ENCODE measurements at places on chromosomes 13 and 19.

DNA sequence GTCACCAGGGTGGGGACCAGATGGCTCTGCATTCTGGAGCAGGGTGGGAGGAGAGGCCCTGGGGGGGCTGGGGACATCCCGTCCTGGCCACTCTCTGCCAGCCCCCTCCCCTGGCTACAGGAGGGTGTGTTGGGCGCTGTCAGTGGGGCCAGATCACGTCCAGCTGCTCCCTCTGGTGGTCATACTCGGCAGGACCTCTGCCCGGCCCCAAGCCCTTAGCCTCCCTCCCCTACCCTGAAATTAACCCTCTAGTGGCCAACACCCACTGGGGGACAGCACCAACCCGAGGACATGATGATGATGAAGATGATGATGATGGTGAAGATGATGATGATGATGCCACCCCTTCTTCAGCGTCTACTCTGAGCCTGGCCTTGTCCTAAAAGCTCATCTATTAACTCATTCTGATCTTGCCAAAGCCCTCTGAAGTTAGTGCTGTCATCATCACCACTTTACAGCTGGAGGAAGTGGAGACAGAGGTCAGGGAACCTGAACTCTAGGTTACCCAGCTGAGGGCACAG is 590 bp upstream of the LGI4 start:
- no peak overlapping the region for H3K27ac ChIP-seq
- no peak for DNase-seq
- no peak overlapping the region for H3K4me3 ChIP-seq
- H3K36me3 ChIP-seq: no peaks in the 10 kb centered on the region
- peaks cover 4% of the 10 kb centered on the region for H3K4me1 ChIP-seq
- H3K27me3 ChIP-seq: no peaks in the 10 kb centered on the region

DNA sequence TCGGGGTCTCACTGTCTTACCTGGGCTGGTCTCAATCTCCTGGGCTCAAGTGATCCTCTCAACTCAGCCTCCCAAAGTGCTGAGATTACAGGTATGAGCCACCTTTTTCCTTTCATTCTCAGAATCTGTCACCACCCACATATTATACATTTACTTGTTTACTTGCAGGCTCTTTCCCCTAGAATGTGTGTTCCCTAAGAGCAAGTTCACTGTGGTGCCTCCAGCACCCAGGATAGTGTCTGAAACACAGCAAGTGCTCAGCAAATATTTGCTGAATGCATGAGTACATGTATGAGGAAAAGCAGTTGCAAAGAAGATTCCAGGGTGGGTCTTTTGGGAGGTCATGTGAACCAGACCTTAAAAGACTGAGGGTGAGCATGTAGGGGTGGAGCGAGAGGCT is 96.8 kb downstream of the RGCC start:
- H3K36me3 ChIP-seq: no peaks in the 10 kb centered on the region
- DNase-seq: no peak
- H3K4me1 ChIP-seq: peaks cover 14% of the 10 kb centered on the region
- no peak overlapping the region for H3K27ac ChIP-seq

GRCh38 chr13:43424412-43424811 is 362.4 kb downstream of the ENOX1 start:
- no peaks in the 10 kb centered on the region for H3K27me3 ChIP-seq
- H3K4me1 ChIP-seq: no peaks in the 10 kb centered on the region
- no peak for DNase-seq
- no peak overlapping the region for H3K4me3 ChIP-seq
- no peak overlapping the region for H3K27ac ChIP-seq

DNA sequence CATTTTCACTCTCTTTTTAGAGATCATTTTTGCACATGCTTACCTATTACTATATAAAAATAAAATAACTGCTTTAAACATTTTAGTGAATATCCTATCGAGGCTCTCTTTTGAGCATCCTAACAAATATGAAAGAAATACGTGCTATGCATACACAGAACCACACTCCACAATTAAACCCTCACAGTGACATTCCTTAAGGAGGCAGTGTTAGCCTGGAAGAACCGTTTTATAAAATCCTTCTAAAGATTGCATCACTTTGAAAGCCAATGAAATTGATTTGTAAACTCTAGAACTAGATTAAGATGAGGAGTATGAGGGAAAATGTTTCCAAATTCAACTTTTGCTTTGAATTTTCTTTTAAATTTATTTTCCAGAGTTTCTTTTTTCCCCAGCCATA is 11.1 kb upstream of the ENOX1 start:
- H3K4me1 ChIP-seq: no peaks in the 10 kb centered on the region
- H3K4me3 ChIP-seq: no peak overlapping the region
- DNase-seq: no peak
- H3K27ac ChIP-seq: no peak overlapping the region
- H3K27me3 ChIP-seq: no peaks in the 10 kb centered on the region

DNA sequence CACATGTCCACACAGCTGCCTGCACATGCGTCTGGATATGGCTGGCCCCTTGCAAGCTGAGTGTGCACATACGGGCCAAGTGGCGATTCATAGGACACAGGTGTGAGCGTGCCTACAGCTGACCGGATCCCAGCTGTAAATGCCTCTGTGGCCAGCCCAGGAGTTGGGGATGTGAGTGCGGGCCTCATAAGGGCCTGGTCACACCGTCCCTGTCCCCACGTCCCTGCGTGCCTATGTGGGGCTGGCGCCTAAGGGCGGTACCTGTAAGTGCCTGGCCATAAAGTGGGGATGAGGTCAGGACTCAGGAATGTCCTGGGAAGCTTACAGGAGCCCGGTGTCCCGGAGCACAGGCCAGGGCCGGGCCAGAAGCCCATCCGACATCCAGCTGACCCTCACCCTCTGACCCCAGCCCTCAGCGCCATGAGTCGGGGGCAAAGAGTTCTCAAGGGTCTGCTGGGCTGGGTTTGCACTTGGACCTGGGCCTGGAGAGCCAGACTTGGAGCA is 1.3 kb upstream of the ARHGAP45 start:
- peaks cover 4% of the 10 kb centered on the region for H3K36me3 ChIP-seq
- H3K27ac ChIP-seq: no peak overlapping the region
- H3K4me3 ChIP-seq: no peak overlapping the region
- no peaks in the 10 kb centered on the region for H3K27me3 ChIP-seq

- peaks cover 39% of the 10 kb centered on the region for H3K4me1 ChIP-seq
- peak overlapping the region; percentile 75 for H3K27ac ChIP-seq
- no peak overlapping the region for H3K4me3 ChIP-seq
- no peaks in the 10 kb centered on the region for H3K27me3 ChIP-seq
Observed at GRCh38 chr19:45515807-45516401, 8.6 kb downstream of the VASP start.

DNA sequence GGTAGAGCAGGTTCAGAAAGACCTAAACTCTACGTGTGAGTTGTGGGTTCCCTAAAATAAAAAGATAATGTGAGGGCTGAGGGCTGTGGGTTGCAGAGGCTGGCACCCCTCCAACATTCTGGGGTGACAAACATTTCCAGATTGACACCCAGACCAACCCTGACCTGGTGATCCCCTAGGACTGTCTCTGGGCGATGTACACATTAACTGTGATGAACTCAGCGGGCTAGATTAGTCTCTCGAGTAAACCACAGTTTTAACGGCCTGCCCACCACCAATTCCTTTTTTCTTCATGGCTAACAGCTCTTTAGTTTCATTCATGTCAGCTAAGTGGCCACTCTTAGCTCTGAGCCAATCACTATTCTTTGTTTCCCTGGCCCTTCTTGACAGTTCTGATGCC is 24.8 kb downstream of the SIAH3 start:
- H3K4me3 ChIP-seq: no peak overlapping the region
- DNase-seq: peak; percentile 32
- no peaks in the 10 kb centered on the region for H3K4me1 ChIP-seq
- peaks cover 1% of the 10 kb centered on the region for H3K27me3 ChIP-seq

DNA sequence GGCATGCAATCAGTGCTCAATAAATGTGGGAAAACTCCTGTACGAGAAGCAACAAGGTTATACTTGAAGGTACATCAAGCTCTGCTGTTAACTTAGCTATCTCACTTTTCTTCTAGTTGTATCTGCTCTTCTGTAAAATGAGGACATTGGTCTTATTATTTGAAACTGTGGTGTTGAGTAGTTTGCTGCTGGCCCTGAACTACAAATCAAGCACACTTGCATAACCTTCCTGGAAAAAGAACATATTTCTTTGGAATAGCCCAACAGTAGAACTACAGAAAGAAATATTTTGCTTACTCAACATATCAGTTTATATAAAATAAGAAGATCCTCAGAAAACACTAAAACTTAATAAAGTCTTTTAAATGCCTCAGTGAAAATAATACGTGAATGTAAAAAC is 203.0 kb downstream of the KCTD12 start:
- no peaks in the 10 kb centered on the region for H3K27me3 ChIP-seq
- H3K4me1 ChIP-seq: no peaks in the 10 kb centered on the region
- H3K36me3 ChIP-seq: no peaks in the 10 kb centered on the region
- no peak for DNase-seq
- H3K4me3 ChIP-seq: no peak overlapping the region

- 0 out of 2 replicates have a peak overlapping the region, but pooled peaks have one; percentile 20 for H3K4me3 ChIP-seq
- peaks cover 27% of the 10 kb centered on the region for H3K4me1 ChIP-seq
- H3K27me3 ChIP-seq: no peaks in the 10 kb centered on the region
- no peak overlapping the region for H3K27ac ChIP-seq
Observed at GRCh38 chr19:49340069-49340864, 5.1 kb downstream of the CD37 start.

- no peak for DNase-seq
- H3K27me3 ChIP-seq: peaks cover 17% of the 10 kb centered on the region
- no peaks in the 10 kb centered on the region for H3K4me1 ChIP-seq
Observed at GRCh38 chr19:3024870-3025548, 4.1 kb downstream of the TLE2 start.

Data from GM12878 (cell line).